Activated CD4-positive, alpha-beta T cell treated with anti-CD3 and anti-CD28 coated beads, Interleukin-2, amount 50 U/mL, for 16 hours (primary cell): ENCODE measurements at places on chromosomes 3 and 15.

DNA sequence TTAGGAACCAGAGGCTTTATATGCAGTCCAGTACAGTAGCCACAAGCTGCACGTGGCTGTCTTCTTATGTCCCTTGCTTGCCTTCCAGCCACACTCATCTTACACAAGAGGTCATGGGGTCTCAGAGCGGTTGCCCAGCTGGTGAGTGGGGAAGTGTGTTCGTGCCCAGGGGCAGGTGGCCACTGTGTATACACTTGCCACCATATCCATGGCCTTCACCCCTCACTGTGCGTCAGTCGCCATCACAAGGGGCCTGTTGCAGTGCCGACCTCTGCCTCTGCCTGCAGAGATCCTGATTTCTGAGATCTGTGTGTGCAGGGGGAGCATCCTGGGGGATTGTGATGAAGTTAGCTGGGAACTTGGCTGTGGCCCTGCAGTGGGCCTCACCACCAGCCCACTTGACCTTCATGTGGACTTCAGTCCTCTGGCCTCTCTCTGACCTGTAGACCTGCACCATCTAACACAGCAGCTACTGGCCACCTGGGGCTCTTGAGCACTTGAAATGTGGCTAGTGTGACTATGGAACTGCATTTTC, 43.1 kb upstream of the SACM1L start:
- DNase-seq = no peak

DNA sequence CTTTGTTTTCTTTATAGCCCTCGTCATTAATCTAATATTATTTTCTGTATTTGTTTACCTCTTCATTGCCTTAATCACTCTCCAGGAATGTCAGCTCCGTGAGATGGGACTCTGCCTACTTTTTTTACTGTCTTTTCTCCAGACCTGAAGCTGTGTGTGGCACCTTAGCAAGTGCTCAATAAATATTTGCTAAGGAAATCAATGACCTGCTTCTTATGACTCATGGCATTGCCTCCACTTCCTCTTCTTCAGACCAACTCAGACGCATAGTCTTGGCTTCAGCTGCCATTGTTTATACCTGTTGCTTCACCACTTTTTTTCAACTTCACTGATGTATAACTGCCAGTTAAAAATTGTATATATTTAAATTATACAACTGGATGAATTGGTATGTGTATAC, 218.5 kb upstream of the CMC1 start:
- DNase-seq = no peak

GRCh38 chr3:42520906-42521305, 18.5 kb downstream of the VIPR1 start:
- DNase-seq = no peak

DNA sequence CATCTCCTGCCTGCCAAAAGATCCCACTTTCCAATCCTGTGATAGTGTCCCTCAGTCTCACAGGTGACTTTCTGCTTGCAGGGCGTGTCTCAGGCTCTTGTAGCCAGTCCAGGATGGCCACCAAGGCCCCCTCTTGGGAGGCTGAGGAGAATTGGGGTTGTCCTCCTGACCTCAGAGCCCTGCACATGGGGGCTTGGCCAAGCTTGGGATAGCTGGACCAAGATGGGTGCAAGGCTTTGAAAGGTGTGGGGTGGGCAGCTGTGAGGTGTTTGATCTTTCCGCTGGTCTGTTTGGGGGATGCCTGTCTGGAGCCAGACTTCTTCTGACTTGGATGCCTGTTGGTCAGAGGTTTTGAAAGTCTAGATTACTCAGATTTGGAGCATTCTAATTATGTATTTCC, 12.0 kb upstream of the CPNE9 start:
- DNase-seq = no peak

- DNase-seq = no peak
These were observed 17.4 kb downstream of the TIMP4 start for GRCh38 chr3:12141350-12141749.

DNA sequence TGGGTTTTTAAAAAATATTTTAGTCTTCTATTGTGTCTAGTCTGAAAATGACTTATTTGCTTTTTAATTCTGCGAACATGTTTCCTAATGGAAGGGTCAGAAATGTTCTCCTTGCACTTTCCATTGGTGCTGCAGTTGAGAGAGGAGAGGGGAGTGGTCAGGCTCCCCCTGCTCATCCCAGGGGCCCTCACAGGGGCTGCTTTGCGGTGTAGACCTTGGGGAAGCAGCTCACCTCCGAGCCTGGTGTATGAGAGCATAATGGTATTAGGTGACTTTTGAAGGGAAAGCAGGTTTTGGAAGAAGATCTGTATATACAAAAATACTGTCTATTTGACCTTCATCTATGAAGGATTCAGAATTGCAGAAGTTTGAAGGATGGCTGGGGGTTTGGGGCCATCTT, 28.3 kb downstream of the APBA2 start:
- no peak for DNase-seq

GRCh38 chr3:61991706-61992105, 381.6 kb downstream of the FEZF2 start:
- DNase-seq = no peak

DNA sequence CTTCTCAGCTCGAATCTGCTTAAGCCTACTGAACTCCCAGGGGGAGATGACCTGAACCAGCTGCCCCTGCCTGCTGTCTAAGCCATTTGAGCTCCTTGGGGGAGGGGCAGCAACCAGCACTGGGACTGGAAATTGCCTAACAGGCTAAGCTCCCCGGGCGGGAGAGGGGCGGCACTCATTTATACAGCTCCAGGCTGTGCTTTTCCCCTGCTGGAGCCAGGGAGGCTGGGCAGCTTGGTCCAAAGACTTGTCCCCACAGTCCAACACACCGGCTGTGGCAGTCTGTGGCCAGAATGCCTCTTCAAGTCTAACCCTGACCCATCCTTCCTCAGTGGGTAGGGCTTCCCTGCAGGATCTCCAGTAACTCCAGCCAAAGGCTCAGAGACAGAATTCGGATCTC, 1241.5 kb downstream of the ROBO2 start:
- DNase-seq = no peak

- DNase-seq = peak; percentile 84
These were observed 925 bp upstream of the PSTPIP1 start for GRCh38 chr15:76994001-76994400.

DNA sequence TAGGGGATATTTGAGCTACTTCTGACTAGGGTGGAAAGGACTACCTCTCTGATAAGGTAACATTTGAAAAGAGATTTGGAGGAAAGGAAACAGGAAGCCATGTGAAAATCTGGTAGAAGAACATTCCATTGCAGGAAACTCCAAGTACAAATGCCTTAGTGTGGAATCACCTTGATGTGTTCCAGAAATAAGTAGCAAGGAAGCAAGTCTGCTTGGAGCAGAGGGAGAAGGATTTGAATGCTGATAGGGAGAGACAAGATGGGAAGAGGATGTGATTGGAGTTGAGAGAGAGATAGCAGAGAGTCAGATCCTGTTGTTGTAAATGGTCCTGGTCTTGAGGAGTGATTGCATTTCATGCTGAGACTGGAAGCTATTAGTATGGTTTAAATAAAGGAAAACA, 335.1 kb upstream of the DCBLD2 start:
- DNase-seq = no peak
